Ureter (tissue), 1 donor: ENCODE measurements at places on chromosomes 11 and 22. TPM values are rescaled to one million over a fixed set of nuclear protein-coding genes. Genes with fewer than 3 reads are reported as not detected.
A peak's percentile ranks its signal among the peaks of the same experiment; 100 is the strongest.

The MMP11 gene
- 1.5 TPM for total RNA-seq

The GAB4 gene
- 0.23 TPM for total RNA-seq

The OR5M11 gene
- total RNA-seq: 0.89 TPM

GRCh38 chr22:24230911-24231656, 13.8 kb downstream of the GGT5 start:
- no peak for DNase-seq

DNA sequence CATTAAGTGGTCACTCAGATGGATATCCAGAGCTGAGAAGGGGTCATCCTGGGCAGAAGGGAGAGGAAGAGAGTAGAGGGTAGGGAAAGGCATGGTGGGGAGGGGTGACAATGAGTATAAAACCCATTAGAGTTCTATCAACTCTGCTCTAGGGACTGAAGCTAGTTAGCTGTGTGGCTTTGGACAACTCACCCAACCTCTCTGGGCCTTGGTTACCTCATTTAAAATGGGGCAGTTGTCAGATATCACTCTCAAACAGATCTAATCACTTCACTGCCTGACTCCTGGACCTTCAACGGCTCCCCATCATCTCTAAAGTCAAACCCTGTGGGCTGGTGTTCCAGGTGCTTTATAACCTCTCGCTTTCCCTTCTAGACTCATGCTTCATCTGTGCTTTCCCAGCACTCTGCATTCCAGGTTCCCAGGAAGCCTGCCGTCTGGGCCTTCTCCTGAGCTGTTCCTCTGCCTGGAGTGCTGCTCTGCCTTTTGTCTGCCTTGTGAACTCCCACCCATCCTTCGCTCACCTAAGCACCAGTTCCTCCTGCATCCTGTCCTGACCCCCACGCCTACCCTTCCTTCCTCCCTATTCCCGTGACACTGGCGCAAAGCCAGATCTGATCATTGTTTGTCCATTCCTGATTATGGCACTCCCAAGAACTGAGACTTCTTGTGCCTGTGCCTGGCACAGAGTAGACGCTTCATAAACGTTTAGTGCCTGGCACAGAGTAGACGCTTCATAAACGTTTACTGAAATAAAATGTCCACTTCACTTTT, 22.3 kb upstream of the KCNJ11 start:
- DNase-seq: no peak

DNA sequence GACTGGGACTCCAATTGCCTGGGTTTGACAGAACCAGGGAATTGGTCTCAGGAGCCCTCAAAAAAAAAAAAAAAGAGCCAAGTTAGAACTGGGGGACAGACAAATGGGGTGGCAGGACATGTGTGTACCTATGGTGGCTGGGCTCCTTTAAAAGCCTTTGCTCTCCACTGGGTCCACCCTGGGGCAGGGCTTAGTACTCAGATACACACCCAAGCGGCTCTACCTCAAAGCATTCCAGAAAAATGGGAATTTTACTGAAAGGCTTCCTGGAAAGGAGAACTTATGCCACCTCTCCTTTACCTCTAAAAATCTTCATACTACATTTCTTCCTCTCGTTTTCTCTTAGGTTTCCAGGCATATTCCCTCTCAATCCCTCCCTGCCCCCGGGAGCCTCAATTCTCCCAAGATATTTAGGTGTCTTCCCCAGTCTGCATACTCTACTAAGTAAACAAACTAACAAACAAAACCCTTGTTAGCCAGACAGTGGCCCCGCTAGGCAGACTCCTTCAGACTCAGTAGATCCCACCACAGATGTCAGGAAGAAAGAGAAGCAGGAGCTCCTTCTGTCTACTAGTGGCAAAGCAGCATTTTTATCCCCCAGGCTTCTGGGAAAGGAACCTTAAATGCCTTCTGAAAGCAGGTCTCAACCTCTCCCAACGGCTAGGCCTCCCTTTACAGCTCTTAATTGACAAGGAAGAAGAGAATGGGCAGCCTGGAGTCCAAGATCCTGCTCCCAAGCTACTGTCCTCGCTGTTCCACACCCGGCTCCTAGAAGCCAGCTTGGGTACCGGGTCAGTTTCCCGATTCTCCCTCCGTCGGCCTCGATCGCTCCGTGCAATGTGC, 653 bp downstream of the PCSK7 start:
- no peak for DNase-seq

DNA sequence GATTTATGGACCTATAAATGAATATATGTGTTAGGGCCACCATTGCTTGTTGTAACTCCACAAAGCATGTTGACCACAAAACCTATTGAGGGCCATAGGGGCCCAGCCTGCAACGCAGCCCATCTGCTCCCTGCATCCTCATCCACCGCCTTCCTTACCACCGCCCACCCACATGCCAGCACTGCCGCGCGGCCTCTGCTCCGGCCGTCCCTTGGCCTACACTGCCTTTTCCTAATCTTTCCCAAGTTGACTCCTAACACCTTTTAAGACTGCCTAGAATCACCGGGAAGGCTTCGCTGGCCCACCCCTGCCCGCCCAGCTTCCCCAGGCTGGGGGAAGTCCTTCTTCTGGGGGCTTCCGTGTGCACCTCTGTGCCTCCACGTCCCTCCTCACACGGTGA, 55.0 kb downstream of the SNX19 start:
- no peak for DNase-seq

- DNase-seq: no peak
These were observed 65.3 kb downstream of the AMBRA1 start for GRCh38 chr11:46528445-46529094.

DNA sequence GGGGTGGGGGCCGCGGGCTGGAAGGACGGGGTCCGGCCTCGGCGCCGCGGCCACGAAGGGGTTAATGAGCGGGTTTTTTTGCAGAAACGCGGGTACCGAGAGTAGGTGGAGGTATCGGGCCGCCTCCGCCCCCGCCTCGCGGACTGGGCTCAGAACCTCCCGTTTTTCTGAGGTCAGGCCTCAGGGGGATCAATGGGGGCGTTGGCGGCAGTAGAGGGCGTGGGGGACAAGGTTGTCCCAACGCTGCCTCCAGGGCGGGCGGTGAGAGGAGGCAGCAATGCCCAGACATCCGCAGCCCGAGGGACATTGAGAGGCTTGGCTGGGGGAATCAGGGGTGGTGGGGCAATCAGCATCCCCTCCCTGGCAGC, 34.8 kb upstream of the PRODH start:
- no peak for DNase-seq

DNA sequence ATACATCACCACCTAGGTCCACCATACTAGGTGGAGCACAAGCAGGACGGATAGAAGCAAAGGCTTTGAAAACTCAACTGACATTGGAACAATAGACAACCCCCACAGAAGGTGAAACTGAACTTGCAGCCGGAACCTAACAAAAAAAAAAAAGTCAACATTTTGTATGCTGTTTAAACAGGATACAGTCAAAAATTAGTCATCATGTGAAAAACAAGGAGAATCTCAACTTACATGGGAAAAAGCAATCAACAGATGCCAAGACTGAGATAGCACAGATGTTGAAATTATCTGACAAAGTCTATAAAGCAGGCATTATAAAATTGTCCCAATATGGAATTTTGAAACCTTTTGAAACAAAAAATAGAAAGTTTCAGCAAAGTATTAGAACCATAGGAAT, 123.8 kb downstream of the RAB38 start:
- DNase-seq: no peak

- DNase-seq: no peak
These were observed 61.5 kb upstream of the GRIA4 start for GRCh38 chr11:105548359-105548758.

DNA sequence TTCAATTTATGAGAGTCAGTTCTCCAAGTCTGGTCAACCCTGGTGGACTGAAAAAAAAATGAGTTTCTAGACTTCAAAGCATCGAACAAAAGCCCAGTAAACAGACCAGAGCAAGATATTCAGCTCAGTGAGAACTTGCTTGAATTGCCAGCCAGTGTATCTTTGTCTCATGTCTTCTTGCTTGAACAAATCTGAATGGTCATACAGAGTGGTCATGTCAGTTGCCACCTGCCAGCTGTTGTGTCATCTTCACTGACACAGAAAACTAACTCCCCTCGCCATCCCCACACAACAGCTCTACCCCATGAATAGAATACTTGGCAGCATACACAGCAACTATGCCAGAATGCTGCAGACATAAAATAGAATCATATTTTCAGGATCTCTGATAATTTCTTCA, 27.5 kb upstream of the CALCB start:
- DNase-seq: no peak

- no peak for DNase-seq
These were observed 958 bp upstream of the TUT1 start for GRCh38 chr11:62592146-62592815.

GRCh38 chr22:42895087-42895486, 38.0 kb upstream of the ARFGAP3 start:
- no peak for DNase-seq

DNA sequence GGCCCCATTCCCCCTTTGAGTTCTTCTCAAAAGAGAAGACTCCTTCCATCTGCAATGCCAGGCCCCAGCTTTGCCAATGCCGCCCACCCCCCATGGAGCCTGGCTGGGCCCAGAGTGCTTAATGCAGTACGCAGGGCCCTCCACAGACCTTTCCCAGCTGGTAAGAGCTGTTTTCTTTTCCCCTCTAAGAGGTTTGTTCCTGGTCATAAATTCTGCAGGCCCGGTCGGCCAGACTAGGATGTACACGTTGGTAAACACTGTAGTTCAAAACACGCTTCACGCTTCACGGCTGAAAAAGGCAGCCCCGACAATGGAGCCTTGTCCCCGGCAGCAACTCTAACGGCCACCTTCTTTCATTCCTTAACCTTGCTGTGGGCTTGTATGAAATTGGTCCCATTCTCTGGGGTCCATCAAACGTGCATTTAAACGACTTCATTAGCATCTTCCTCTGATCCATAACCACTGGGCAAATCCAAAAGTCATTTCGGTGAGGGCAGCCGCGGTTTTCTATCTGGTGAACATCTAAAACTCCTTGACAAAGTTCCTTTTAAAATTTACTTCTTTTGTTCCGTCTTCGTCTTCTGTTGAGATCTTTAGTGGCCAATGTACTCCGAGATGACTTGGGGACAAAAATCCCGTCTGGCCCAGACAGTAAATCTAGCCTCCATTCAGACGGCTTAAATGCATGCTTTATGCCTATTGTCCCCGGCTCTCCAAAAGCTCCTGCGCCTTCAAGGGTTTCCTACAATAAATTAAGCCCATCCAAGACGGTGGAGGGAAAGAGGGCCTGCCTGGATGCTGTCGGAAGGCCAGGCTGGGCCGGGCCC, 60.0 kb upstream of the MYEOV start:
- peak; percentile 32 for DNase-seq

- no peak for DNase-seq
These were observed 55.4 kb downstream of the CDKN1C start for GRCh38 chr11:2830030-2830812.

DNA sequence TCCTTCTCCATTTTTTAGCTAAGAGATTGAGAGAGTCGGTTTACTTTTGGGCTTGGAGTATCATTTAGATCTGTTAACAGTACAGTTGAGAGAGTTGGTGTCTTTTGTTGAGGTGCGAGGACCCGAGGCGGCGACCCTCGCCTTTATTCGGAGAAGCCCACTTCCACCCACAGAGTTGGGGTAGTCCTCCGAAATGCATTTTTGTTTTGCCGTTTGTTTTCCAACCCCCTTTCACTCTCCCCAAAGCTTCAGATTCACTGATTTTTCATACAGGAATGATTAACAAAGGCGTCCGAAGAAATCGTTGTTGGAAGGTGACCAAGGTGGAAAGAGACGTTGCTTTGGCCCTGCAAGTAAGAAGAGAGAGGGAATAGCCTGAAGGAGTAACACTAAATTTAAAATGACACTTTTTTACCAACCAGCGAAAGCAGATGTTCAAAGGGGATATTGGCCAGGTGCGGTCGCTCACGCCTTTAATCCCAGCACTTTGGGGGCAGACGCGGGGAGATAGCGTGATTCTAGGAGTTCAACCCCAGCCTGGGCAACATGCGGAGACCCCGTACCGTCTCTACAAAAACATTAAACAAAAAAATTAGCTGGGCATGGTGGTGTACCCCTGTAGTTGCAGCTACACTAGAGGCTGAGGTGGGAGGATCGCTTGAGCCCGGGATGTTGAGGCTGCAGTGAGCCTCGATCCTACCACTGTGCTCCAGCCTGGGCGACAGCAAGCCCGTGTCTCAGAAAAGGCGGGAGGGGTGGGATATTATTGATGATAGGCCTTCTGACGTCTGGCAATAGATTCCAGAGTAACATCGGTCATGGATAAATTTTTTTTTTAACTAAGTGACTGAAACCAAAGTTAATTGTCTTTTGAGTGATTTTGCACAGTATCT, 899 bp upstream of the RAB30 start:
- no peak for DNase-seq

- no peak for DNase-seq
These were observed 25.2 kb upstream of the GCAT start for GRCh38 chr22:37782340-37783168.

GRCh38 chr11:123478352-123478987, 48.4 kb downstream of the GRAMD1B start:
- peak; percentile 60 for DNase-seq

GRCh38 chr11:15927196-15927863, 429.0 kb downstream of the SOX6 start:
- DNase-seq: peak; percentile 18

GRCh38 chr11:88620568-88621130, 283.1 kb upstream of the CTSC start:
- DNase-seq: no peak

DNA sequence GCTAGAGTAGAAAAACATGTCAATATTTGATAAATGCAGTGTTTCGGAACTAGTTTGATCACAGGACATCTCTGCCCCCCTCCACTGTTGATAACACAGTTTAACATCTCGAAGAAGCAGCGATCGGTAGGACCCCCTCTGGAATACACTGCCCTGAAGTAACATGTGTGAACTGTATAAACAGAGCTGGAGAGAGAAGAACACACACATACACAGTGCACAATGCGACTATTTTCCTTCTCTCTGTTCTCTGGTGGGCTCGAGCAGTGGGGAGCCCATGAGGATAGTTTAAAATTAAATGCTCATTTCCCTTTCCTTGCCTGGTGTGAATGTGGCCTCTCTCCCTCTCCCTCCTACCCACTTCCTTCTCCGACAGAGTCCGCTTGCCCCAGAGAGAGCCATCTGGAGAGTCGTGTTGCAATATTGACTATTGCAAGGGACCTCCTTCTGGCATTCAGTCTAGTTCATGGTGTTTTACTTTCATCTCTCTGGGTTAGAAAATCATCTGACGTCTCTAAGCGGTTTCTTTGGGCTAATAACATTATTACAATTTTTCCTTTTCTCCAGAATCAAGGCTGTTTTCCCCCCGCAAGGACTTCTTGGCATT, 51.6 kb upstream of the BARX2 start:
- peak; percentile 67 for DNase-seq

DNA sequence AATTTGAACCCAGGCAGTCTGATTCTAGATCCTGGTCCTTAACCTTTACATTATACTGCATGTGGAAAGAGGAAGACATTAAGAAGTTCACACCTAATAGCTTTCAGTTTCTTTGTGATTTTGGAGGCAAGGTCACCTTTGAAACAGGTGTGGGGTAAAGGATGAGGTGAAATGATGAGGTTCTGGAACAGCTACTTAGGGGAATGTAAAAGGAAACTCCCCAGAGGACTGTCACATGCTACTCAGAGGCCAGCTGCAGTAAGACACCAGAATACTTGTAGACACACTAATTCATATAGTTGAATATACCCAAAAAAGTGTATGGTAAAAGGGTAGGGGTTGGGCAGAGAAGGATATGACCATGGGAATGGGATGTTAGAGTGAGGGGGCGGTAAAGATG, 5.4 kb downstream of the APIP start:
- DNase-seq: no peak

GRCh38 chr11:122240638-122241037, 124.6 kb upstream of the BLID start:
- DNase-seq: no peak
